ENCODE measurements at places on chromosomes 4 and X.

DNA sequence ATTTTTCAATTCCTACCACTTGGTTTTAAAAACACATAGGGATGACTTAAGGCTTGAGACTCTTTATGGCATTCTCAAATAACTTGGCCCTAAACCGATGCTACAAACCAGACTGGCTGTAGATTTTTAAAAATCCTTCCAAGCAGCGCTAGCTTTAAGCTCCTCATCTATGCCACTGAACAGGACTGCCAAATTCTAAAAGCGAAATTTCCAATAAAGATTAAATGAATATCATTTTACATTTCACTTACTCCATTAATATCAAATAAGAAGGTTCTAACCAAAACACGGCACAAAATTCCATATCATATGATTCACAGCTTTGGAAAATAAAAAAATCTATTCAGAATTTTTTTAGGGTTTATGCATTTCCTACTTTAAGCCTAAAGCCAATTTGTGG lies 134.2 kb downstream of the FANCB start:
- no peak for DNase-seq

- no peak for DNase-seq
Measured at GRCh38 chrX:107713203-107713542, 62.4 kb downstream of the TSC22D3 start.

DNA sequence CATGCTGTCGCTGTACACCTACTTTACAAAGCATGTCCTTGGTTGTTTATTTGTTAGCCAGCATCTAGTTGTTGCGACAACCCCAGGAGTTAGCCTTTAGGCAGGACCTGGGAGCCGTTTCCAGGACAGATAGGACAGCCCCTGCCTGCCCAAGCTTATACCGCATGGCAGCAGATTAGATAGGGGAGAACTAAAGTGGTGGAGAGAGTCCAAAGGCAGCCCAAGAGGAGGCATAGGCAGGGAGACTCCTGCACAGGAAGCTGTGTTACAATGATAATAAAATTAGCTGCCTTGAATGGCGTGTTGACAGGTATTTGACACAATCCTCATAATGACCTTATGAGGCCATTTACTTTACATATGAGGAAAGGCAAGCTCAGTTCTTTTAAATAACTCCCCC lies 13.0 kb downstream of the NSDHL start:
- no peak for DNase-seq

GRCh38 chrX:111869639-111870034 lies 6.3 kb upstream of the TRPC5OS start:
- DNase-seq: peak; percentile 40

GRCh38 chrX:110172215-110172614 lies 145.7 kb downstream of the AMMECR1 start:
- DNase-seq: no peak

DNA sequence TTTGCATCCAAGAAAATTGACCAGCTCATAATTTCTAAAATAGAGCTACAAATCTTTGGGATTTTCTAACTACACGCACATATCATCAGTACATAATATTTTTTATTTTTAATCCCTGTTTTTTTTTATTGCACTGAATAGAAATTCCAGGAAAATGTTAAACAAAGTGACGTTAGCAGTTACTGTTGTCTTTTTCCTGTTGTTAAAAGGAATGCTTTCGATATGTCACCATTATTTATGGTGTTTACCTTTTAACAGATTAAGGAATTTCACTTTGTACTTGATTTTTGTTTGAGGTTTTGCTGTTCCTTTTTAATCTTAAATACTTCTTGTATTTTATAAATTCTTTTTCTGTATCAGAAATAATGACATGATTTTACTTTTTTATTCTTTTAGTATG lies 89.7 kb downstream of the TMEM144 start:
- DNase-seq: no peak

DNA sequence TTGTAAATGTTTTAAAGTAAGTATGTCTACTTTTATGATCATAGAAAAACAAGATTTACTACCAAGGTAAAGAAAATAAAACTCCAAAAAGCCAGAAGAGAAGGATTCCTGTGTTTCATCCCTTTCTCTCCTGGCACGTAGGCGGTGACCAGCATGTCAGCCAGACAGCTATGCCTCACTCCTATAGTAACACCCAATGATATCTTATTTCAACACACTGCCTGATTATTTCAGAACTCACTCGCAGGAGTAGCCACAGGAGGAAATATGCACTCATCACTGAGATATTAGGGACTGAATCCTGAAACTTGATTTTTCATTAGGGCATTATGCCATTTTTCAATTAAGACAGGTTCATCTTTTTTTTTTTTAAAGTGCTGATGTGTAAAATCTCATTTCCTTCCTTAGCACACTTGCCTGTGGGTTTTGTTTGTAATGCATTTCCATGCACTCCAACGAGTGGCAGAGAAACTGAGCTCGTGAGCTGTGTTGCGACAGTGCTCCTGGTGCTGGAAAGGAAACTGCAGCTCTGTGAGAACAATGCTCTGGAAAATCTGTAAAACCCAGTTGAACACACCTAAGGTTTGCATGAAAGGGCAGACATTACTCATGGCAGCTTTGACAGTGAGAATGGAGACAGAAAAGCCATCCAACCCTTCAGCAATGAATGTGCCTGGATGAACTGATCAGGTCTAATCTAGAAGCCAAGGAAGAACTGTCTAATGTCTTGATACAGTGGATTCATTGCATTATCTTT lies 18.2 kb downstream of the RAI2 start:
- DNase-seq: no peak

DNA sequence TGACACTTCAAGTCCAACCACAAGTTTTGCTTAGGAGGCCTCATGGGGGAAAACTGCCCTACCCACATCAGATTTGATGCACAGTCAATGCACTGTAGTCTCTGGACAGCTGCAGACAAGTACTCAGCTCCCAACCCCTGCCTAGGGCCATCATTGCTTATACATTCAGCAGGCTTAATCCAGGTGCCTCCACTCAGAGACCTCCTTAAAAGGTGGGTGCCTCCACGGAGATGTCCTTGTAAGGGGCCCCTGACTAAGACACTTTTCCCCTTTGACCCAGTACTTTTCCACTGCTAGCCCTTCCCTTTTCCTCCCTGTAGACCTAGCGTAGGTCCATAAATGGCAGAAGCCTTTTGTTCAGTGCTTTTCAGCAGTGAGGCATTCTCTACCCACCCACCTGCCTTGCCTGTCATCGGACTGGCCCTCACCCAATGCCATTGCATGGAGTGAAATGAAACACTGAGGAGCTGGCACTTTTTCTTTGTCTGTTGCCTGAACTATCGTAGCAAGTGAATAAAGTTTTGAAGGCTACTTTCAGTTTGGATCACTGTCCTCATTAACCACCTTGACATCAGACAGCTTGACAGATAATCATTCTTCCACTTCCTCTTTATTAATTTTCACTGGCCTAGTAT lies 23.8 kb upstream of the PLK4 start:
- no peak for DNase-seq

GRCh38 chr4:169665046-169665737 lies 44.8 kb downstream of the CLCN3 start:
- DNase-seq: no peak

- no peak for DNase-seq
Measured at GRCh38 chr4:73392936-73393335, 11.2 kb upstream of the ALB start.

GRCh38 chr4:55763996-55764395 lies 55.6 kb upstream of the EXOC1L start:
- DNase-seq: no peak

DNA sequence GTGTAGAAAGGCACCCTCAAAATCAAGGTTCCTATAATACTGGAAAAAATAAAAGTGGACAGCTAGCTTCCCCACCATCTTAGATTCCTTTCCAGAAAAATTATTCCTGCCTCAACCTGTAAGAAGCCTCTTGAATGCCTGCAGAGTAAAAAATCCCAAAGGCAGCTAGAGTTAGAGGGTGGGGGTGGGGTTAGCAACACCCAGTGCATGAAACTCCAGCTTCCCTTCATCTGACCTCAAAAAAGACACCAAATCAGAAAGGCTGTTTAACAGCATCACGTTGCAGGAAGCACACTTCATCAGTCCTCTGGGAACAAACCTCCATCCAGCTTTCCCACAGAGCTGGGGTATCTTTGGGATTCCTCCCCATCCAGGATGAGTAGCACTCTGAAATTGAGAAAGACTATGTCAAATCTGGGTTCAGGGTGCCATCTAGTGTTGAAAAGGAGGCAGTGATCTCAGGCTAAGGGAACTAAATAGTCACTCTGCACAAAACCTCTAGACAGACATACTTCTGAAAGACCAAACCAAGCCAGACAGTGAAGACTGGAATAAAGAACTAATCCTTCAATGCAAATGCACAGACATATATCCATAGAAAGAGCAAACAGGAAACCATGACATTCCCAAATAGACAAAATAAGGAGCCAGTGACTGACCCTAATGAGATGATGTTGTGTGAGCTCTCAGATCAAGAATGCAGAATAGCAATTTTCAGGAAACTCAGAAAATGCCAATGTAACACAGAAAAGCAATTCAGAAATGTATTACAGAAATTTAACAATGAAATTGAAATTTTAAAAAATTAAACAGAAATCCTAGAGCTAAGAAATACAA lies 97.9 kb downstream of the ARHGEF9 start:
- DNase-seq: no peak

DNA sequence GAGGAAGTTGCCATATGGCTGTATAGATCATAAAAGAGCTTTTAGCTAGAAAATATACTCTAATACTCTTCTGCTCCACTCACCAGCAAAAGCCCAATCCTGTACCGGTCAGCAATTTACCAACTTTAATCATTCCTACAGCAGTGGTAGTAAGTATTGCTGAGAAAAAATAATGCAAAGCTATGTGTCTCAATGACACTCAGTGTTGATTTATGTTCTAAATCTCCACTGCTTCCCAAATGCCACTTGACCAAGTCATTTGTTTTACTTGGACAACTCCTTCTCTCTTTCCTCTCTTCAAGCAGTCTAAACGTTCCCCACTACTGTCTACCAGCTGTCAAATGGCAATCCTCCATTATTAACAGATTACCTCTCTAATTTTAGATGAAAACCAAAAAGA lies 201.8 kb upstream of the GK2 start:
- no peak for DNase-seq

DNA sequence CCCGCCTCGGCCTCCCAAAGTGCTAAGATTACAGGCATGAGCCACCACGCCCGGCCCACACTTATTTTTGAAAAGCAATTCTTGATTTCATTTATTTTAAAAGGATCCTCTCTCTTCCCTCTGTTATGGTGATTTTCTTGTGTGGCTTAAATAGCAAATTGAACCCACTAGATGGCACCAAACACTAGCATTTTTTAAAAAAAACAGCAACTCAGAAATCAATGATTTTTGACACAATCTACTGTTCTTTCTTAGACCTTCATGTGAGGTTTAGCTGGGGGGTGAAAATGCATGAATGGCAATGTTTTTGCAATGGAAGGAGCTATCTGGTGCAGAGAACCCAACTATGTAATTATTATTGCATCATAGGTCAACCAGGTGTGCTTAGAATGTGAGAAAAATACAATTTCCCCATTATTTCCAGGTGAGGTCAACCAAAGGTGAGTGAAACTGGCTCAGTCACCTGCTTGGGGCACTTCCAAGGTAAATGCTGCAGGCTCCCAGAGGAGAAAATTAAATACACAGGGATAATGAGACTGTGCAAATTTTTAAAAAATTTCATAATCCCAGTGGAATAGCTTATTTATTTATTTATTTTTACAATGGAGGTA lies 226.7 kb upstream of the PRKX start:
- no peak for DNase-seq

GRCh38 chr4:52106660-52107059 lies 55.6 kb downstream of the SPATA18 start:
- no peak for DNase-seq

DNA sequence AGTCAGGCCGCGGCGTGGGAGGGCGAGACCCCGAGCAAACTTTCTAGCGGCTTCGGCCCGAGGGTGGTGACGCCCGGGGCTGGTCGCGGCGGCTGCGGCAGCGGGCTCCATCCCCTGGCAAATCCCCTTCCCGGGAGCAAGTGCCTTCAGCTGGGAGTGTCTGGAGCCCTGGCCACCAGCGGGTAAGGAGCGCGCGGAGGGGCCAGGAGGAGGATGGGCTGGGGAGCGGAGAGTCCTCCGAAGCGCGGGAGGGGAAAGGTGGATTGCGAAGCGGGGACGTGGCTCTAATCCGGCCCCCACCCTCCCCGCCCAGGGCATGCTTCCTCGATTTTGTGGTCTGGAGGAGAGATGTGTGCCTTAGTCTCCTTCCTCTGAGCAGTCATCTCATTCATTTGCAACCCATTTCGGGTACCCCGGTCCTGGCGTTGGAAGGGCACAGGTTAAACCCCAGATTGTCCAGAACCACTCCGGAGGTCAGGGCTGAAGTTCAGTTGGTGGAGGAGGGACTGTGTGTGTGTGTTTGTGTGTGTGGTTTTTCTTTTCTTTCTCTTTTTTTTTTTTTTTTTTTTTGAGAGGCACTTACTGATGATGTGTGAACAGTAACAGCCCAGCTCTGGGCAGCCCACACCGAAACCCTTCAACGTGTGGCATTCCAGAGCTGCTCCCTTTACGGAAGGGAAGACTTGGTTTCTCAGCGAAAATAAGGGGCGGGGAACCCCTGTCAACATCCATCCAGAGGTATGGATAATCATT lies 516 bp downstream of the SGMS2 start:
- DNase-seq: peak; percentile 20

GRCh38 chrX:49162620-49163019 lies at the start of gene MAGIX:
TSS of gene MAGIX (plus strand) at chrX:49162758. CDS start at chrX:49162890, 132 bp downstream.
- DNase-seq: no peak

DNA sequence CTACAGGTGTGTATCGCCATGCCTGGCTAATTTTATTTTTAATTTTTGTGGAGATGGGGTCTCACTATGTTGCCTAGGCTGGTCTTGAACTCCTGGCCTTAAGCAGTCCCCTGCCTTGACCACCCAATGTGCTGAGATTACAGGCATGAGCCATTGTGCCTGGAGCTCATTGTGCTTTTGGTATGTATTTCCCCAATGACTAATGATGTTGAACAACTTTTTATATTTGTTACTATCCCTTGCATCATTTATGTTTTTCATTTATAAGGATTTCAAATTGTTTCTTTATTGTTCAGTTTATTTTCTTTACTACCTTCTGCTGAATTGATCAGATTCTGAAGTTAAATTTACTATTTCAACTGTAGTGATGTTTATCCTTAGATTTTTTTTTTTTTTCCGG lies 199.7 kb downstream of the CEP135 start:
- no peak for DNase-seq

- DNase-seq: no peak
Measured at GRCh38 chrX:110363244-110363643, 4.6 kb downstream of the RTL9 start.

DNA sequence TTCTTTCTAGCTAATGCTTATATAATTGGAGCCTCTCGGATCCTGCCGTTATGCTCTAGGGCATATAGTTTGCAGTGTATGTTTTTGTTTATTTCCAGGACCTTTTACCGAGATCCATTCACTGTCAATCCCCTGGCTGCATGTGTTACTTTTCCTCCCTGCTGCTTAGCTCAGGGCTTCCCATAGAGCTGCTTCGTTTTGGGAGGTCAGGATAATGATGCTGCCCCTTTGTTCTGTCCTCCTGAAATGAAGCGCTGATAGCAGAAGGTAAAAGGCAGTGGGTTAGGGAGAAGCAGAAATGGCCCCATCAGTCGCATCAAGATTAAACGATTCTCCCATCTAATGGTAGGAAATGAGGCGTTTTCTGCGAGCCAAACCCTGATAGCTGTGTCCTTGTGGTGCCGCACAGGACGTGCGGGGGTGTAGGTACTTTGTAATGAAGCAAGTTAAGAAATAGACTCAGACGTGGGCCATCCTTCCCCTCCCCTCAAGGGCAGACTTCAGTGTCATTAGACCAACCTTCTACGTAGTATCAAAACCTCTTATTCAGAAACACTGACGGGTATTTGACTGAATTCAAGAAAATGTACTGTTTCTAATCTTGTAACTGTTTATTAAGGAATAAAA lies 37.3 kb downstream of the AFF2 start:
- no peak for DNase-seq
